Stimulated activated CD8-positive, alpha-beta memory T cell treated with anti-CD3 and anti-CD28 coated beads, Interleukin-2, amount 100 ng/mL, for 48 hours (primary cell): ENCODE measurements at places on chromosomes 4 and X.

DNA sequence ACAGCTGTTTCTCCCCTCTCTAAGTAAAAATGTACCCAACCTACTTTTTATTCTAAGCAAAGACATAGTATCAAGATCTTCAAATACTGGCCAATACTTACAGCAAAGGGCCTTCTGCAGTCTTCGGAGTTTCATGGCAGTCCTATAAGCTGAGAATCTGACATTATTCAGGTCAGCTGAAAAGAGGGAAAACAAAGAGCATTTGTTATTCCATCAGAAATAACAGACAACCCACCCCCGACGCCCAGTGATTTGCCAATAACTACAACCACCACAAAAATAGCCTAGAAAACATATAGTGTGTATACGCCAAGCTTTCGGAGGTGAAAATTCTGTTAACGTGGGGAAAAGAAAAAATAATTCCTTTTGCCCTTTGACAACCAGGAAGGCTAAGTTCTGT, 151.1 kb upstream of the FTHL17 start:
- DNase-seq = no peak

GRCh38 chrX:1165535-1166196, 46.8 kb downstream of the CRLF2 start:
- no peak for DNase-seq

GRCh38 chr4:99202094-99202493, 17.0 kb downstream of the ADH6 start:
- no peak for DNase-seq

GRCh38 chr4:896216-896615, 35.9 kb downstream of the GAK start:
- no peak for DNase-seq

- no peak for DNase-seq
Observed at GRCh38 chrX:74291577-74291963, 12.4 kb upstream of the ZCCHC13 start.

DNA sequence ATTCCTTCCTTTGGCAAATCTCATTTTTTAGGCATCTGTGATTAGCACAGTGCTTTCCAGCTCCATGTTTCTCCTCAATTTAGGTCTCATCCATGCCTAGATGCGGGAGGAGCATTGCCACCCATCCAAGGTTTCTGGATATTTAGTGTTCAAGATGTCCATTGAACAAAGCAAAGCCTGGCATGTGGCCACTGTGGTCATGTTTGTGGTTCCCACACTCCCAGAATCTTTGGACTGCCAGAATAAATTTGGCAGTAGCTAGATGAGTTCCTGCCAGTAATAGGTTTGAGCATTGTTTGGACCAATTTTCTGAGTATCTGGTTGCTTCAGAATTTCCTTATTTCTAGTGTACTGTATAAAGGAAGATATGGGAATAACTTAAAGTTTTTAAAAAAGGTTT, 1124.1 kb downstream of the ADGRL3 start:
- no peak for DNase-seq

- no peak for DNase-seq
Observed at GRCh38 chr4:8400632-8401325, 39.7 kb downstream of the ACOX3 start.
